ENCODE measurements at places on chromosomes 6 and 20.

DNA sequence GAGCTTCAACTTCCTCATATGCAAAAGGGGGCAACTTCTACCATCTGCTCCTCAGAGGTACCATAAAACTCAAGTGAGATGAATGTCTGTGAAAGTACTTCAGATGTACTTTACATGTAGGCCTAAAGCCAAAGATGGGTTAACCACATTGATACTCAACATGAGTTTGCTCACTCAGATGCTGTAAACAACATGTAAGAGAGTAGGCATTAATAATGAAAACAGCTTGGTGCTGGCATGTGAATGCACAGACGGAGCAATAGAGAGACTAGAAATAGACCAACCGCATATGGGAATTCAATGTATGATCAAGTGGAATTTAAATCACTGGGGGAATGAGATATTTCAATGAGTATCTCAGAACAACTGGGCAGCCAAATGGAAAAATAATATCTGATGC, 143.8 kb upstream of the CDYL start:
- DNase-seq = no peak

- DNase-seq = no peak
Measured at GRCh38 chr6:22363166-22363713, 66.4 kb upstream of the PRL start.

- no peak for DNase-seq
Measured at GRCh38 chr6:163344411-163344810, 70.1 kb upstream of the QKI start.

DNA sequence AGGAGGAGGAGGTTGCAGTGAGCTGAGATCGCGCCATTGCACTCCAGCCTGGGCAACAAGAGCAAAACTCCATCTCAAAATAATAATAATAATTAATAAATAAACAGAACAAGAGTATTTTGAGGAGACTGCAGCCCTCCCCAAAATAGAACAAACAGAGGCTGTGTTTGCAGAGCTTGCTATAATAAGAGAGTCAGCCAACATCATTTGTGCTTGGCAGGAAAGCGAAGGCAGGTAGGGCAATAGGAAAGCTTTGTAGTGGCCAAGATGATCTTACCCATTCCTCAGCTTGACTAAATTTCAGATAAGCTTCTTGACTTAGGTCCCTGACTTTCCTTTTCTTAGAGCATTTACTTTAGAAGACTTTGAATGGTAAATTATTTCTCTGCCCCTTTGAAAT, 6.7 kb downstream of the C6orf141 start:
- DNase-seq = no peak

DNA sequence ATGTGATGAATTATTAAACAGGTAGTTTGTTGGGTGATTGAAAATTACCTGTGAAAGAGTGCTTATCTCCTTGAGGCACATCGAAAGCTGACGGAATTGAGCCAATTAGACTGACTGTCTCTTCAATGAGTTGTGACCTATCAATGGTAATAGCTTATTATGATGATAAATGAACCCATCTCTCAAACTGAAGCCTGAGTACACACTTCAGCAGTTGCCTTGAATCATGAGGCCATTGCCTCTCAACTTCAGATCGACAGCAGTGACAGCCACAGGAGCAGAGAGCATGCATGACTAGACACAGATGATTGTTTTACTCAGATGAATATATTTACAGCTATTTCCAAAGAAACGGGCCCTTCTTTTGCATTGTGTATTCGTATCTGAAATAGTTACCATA, 323.9 kb downstream of the LAMA2 start:
- DNase-seq = no peak

DNA sequence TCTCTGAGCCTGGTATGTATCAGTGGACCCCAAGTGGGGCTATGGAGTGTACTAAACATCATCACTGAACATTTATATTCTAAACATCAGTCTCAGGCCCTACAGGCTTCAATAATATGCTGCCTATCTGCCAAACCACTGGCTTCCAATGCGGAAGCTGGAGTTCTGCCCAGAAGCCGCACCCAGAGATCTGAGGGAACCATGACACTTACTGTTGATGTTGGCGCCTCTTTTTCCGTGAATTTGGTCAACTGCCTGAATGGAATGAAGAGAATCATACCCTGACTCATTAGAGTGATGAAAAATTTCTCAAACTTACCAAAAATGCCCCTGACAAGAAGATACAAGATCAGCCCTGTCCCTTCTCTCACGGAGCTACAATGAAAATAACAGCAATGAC, 66.2 kb downstream of the SLC22A23 start:
- no peak for DNase-seq

DNA sequence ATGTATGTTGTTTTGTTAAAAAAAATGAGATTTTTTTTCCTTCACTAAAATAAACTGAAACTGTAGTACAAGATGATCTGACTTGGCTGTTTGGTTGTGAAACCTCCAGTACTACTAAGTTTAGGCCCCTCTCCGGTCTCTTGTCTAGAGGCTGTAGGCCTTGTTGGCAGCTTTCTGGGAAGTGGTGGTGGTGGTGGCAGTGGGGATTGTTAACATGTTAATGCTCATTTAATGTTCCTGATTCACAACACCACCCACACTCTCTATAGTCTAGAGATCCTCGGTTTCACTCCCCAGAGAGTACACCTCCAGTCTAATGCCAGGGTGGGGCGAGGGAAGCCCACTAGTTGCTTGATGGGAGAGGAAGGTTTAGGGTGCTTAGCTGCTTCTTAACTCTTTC, 24.1 kb downstream of the STK4 start:
- DNase-seq = peak; percentile 22

DNA sequence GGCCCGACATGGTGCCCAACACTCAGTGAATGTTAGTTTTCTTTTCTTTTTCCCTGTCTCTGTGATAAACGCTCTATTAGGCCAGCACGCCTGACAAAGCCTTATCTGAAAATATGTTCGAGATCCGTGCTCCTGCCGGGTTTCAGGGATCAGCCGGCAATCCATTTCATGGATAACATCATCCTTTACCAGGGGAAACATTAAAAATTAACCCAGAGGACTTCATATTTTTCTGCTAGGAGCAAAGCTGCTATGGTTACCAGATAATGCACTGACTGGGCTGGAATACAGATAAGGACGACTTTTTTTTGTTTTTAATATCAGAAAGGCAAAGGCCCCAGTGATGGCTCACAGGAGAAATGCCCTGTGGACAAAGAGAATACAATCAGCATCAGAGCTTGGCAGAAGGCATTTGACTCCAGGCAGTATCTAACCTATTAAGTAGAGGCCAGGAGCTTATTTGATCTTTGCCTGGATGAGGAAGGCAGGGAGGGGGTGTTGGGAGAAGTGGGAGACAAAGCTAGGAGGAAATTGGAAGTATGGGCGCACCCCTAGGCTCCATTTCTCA, 482.0 kb upstream of the CHD6 start:
- no peak for DNase-seq

GRCh38 chr6:160895562-160895961, 96.0 kb upstream of the MAP3K4 start:
- no peak for DNase-seq
